ENCODE measurements at places on chromosomes 1 and 21.

GRCh38 chr1:13929313-13929712, 229.3 kb downstream of the PRDM2 start:
- DNase-seq = no peak

- no peak for DNase-seq
These were observed 1.1 kb downstream of the SYNC start for GRCh38 chr1:32701421-32701911.

- DNase-seq = no peak
These were observed 34.7 kb upstream of the TNFRSF1B start for GRCh38 chr1:12132078-12132477.

DNA sequence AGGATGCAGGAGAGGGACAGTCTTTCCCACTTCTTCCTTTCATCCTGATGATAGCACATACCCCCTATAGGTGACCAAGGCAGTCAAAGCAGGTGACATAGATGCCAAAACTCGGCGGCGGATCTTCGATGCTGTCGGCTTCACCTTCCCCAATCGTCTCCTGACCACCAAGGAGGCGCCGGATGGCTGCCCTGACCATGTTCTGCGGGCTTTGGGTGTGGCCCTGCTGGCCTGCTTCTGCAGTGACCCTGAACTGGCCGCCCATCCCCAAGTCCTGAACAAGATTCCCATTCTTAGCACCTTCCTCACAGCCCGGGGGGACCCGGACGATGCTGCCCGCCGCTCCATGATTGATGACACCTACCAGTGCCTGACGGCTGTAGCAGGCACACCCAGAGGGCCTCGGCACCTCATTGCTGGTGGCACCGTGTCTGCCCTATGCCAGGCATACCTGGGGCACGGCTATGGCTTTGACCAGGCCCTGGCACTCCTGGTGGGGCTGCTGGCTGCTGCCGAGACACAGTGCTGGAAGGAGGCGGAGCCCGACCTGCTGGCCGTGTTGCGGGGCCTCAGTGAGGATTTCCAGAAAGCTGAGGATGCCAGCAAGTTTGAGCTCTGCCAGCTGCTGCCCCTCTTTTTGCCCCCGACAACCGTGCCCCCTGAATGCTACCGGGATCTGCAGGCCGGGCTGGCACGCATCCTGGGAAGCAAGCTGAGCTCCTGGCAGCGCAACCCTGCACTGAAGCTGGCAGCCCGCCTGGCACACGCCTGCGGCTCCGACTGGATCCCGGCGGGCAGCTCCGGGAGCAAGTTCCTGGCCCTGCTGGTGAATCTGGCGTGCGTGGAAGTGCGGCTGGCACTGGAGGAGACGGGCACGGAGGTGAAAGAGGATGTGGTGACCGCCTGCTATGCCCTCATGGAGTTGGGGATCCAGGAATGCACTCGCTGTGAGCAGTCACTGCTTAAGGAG, 2.9 kb downstream of the NCDN start:
- no peak for DNase-seq

DNA sequence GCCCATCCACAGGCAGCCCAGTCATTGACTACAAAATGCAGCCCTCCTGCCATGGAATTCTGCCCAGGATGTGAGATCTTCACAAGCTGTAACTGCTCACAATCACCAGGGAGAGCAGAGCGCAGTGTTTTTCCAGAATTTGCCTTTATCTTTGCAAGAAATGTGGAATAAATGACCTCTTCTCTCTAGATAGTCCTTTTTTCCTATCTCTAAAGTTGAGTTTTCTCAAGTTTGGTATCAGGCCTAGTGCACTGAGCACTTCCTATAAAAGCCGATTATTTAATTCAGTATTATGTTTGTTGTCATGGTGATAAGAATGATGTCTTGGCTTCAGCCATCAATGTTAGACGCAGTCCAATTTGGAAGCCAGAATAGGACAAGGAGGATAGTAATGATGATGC, 246.9 kb upstream of the IRF2BP2 start:
- DNase-seq = no peak

GRCh38 chr21:44551340-44551961, at the start of gene KRTAP10-2:
TSS of gene KRTAP10-2 (minus strand) at chr21:44551505. CDS start at chr21:44551458, 47 bp downstream.
- no peak for DNase-seq

GRCh38 chr1:71881611-71882010, 400.7 kb downstream of the NEGR1 start:
- DNase-seq = no peak

Data from NK-92 treated with Interleukin-12 subunit alpha and Interleukin-12 subunit beta, amount 100 ng/mL, for 24 hours (cell line).